ENCODE measurements at places on chromosomes 4 and X.

GRCh38 chr4:119652998-119653397 is 24.4 kb upstream of the PDE5A start:
- DNase-seq, result no peak

DNA sequence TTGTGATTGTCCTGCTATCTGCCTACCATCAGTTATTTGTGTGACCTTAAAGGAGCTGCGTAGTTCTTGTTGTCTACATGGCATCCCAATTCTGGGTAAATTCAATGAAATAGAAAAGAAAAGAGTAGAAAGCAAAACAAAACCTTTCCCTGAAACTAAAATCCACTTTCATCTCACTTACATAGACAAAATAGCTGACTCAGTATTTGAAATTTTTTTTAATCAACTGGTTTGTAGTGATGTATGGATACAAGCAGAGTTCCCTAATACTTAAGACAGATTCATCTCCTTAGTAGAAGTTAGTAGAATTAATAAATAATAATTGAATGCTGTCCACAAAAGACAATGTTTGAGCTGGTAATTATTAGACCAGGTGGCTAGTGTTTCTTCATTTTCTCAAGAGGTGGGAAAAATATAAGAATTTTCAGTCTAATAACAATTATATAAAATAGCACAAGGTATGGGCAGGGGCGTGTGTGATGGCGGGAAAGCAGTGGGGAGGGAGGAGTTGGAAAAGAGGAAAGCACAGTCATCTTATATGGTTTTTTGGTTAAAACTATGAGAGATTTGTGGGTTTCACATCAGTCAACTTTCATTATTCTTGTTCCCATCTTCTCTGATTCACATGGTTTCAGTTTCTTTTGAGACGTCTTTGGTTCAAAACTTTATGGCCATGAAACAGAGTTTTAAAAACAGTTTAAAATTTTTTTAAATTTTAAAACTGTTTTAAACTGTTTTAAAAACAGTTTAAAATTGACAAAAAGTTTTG is 275.2 kb downstream of the SPRY1 start:
- DNase-seq, result no peak

DNA sequence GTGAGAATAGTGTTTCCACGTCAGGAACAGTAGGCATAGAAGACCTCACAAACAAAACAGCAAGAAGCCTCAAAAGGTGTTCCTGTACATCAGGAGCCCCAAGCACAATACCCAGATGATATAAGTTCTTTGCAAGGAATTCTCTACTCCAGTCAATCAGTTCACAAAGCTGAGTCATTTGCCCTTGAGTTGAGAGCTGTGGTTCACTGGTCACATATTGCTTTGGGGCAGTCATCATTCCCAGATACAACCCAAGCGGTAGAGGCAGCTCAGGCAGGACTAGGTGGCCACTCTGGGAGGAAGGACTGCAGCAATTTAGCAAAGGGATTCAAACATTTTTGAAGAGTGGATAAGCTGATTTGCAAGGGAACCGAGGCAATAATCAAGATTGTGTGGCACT is 551.5 kb upstream of the ZFP42 start:
- DNase-seq, result no peak

DNA sequence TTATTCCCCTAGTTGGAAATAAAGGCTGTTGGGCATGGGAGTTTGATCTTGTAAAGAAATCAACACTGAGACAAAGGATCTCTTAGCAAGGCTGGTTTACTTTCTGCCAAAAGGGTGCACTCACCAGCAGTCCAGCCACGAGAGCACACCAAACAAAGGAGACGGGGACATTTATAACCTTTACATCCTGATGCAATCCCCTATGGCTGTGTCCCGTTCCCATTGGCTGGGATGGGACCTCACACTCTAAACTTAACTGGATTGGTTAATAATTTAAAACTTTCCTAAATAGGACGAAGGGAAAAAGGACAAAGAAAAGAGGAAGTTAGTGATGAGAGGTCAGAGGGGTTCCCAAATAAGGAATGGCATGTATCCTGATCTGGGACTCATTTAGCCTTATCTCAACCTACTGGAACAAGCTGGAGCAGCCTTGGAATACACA is 17.9 kb downstream of the METAP1 start:
- DNase-seq, result no peak

- DNase-seq, result no peak
Observed at GRCh38 chr4:39480902-39481695, 22.2 kb downstream of the LIAS start.

- no peak for DNase-seq
Observed at GRCh38 chr4:26197018-26197779, 123.6 kb upstream of the RBPJ start.
